WTC11 (cell line): ENCODE measurements at places on chromosomes 6 and 20.

DNA sequence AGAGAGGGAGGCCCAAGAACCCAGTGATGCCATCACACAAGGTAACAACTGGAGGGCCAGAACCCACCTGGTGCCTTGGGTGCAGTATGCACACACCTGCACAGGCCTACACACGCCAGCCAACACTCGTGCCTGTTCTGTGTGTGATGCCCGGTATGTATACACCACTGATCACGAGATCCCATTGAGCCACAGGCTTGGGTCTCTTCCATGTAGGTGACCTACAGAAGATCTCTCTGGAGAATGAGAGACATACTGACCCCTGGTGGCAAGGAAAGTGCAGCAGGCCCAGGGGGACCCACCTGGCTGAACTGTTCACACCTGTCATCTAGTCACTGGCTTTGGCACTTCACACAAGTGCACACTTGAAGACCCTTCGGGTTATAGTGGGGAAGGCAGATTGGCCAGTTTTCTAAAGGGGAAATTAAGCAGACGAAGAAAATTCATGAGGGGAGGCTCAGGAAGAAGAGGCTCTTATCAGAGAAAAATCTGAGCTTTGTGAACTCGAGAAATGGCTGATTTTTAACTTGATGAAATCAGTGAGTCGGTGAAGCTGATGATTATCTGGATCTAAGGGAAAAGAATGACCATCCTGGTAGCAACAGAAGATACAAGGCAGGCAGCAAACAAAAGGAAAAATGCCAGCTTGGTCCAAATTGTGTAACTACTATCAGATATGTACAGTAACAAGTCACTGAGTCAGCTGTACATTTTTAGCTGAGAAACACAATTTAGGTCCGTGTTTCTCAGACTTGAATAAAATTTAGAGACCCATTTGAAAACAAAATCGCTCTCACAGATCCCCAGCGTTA is 69.1 kb upstream of the PBOV1 start:
- DNase-seq = peak; percentile 77

GRCh38 chr6:64736421-64736950 is 970.5 kb downstream of the EYS start:
- DNase-seq = no peak

DNA sequence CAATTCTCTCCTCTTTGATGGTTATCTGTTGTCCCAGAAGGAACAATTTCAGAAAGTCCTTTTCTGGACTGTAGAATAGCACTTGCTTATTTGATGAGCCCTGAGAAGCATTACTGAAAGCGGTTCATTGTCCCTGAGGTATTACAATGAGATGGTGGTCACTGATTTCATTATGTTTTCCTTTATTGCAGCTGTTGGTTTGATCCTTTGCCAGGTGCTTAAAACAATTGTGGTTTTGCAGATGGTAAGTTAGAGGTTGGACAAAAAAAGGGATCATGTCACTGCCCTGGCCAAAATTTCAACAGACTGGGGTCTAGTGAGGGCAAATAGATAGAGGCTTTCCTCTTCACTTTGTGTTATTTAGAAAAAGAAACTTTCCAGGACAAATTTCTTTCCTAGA is 61.9 kb downstream of the ESR1 start:
- no peak for DNase-seq

DNA sequence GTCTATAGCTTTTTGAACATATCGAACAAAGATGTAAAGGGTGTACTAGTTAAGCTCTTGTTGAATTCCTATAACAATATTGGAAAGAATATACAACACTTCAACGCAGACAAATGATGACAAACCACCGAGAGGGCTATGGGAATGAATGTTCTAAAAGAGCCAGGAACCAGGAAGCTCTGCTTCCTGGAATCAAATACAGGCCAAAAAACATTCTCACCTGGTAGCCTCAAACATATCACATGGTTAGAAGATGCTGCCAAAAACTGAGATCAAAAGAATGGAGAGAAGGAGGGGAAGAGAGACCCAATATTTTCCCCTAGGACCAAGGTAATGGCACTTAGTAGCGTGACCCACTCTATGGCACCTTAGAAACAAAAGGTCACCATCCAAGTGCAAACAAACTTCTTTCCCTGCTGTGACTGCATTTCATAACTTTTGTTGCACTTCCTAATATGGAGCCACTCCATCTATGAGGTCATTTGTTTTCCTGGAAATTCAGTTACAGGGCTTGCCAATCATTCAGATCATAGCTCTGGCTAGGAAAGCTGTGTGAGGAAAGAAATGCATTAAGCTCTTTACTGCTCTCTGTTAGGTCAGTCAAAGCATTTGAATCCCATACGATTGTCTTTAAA is 199.2 kb upstream of the NT5E start:
- no peak for DNase-seq

DNA sequence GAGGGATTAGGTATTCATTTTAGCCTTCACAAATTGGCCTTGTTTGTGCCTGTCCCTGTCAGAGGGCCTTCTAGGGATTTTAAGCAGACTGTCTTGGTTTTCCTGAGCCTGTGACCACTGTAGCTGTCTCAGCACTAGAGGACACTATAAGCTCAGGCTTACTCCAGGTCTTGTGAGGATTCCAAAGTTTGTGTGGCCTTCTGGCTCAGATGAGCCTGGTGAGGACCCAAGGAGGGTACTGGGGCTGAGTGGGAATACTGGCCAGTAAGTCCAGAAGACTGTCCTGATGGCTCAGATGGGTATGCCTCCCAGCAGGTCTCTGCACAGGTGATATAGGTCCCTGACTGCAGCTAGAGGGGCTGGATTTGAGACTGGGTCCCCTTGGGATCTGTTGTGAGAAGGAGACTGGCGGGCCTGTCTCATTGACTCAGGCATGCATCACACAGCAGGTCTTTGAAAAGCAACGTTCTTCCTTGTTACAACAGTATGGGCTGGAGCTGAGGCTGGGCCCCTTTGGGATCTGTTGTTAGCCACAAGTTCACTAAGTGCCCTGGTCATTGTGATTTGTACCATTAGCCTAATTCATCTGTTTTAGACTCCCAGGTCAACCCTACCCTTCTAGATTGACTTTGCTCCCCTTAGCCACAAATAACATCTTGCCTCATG is 26.3 kb upstream of the TFB1M start:
- DNase-seq = no peak

DNA sequence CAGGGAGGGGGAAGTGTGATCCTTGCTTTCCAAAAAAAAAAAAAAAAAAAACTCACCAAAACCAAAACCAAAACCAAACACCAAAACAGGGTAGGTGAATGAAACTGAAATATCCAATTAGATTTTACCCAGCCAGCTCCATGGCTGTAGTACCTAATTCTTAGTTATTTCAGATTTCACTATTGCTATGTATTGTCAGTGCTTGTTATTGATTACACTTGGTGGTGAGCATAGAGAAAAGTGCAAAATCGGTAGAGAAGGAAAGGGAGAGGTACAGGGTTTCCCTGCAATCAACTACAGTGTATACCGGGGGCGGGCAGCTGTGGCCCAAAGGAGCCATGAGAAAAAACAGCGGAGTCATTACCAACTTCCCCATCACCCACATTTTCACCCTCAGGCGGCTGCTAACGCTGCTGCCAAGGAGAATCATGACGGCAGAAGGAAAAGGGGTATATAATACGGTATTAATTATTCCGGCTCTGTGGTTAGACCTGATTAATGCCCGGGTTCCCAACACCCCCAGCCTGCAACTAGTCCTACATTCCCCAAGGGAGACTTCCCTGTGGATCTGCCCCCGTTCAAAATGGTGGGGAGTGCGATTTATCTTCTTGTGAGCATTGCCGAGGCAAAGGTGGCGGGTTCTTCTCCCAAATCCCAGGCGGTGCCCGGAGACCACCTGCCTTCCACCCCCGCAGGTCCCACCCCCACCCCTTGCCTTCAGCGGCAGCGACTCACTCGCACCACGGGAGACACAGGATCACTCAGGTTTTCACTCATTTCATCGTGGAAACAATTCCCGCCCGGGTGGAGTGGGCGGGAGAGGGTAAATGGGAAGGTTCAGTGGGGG is at the start of gene C6orf62:
Gene C6orf62 (minus strand): TSS at position 30 of the 847 bp plus-strand sequence. CDS start 486 bp downstream, outside the sequence.
- no peak for DNase-seq

- DNase-seq = no peak
Measured at GRCh38 chr6:104862456-104862855, 2.7 kb upstream of the HACE1 start.

DNA sequence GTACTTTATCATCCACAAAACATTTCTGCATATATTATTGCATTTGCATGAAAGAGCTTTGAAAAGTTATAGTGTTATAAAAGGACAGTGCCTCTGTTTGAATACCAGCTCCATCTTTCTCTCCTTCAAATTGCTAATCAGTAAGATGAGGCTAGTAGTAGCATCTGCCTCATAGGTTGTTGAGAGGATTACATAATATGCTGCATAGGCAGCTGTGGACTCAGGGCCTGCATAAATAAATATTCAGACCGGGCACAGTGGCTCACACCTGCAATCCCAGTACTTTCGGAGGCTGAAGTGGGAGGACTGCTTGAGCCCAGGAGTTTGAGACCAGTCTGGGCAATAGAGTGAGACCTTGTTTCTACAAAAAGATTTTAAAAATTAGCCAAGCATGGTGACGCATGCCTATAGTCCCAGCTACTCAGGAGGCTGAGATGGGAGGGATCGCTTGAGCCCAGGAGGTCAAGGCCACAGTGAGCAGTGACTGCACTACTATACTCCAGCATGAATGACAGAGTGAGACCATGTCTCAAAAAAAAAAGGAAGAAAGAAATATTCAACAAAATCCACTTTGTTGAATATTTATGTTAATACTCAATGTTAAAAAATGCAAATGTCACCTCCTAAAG is 18.3 kb upstream of the SEC63 start:
- no peak for DNase-seq

- no peak for DNase-seq
Measured at GRCh38 chr6:37862992-37863391, 43.5 kb downstream of the ZFAND3 start.

DNA sequence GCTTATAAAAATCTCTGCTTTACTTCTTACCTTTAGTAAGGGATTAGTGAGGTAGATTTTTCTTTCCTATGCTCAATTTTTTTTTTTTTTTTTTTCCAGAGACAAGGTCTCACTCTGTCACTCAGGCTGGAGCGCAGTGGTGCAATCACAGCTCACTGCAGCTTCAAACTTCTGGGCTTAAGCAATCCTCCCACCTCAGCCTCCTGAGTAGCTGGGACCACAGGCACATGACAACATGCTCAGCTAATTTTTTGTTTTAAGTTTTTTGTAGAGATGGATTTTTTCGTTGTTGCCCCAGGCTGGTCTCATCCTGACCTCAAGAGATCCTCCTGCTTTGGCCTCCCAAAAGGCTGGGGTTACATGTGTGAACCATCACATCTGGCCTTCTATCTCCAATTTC is 58.9 kb upstream of the RREB1 start:
- DNase-seq = no peak
